ACHN (cell line): ENCODE measurements at places on chromosomes 5 and 9.

GRCh38 chr9:8856396-8857067, 1057.0 kb upstream of the DMAC1 start:
- DNase-seq, result peak; percentile 12

GRCh38 chr5:116404792-116405191, 169.8 kb downstream of the SEMA6A start:
- no peak for DNase-seq

DNA sequence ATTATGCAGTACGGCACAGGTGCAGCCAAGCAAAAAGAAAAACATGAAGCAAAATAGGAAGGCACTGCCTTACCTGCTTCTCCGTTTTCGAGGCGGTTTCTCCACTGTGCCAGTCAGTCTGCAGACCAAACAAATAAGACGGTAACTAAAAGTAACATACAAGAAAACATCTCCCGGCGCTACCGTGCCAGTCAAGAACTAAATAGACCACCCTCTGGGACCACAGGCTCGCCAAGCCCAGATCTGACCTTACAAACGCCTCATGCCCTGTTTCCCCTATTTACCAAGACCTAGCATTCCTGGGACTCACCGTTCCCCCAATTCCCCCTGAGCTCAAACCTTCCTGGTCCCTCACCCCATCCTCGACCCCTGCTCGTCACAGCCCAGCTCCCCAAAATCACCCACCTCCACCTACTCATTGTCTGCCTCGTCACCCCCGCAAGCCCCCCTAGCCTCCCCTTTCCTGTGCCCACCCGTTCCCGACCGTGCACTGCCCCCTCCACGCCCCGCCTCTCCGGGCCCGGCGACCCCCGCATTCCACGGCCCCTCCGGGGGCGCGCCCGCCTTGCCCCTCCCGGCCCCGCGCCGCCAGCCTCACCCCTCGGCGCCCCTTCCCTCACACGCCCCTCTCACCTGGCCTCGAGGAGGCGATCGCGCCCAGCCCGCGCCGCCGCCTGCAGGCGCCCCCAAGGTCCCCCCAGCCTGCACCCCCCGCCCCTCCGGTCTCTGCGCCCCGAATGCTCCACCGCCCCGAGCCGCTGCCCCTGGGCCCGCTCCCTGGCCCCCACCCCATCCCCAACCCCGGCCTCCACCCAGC, 560 bp downstream of the SCAI start:
- no peak for DNase-seq

- DNase-seq, result no peak
Measured at GRCh38 chr9:114302727-114303126, 20.2 kb upstream of the ORM1 start.

GRCh38 chr9:89096807-89097206, 81.8 kb downstream of the SHC3 start:
- no peak for DNase-seq

GRCh38 chr9:117882171-117882570, 178.0 kb downstream of the TLR4 start:
- DNase-seq, result no peak

DNA sequence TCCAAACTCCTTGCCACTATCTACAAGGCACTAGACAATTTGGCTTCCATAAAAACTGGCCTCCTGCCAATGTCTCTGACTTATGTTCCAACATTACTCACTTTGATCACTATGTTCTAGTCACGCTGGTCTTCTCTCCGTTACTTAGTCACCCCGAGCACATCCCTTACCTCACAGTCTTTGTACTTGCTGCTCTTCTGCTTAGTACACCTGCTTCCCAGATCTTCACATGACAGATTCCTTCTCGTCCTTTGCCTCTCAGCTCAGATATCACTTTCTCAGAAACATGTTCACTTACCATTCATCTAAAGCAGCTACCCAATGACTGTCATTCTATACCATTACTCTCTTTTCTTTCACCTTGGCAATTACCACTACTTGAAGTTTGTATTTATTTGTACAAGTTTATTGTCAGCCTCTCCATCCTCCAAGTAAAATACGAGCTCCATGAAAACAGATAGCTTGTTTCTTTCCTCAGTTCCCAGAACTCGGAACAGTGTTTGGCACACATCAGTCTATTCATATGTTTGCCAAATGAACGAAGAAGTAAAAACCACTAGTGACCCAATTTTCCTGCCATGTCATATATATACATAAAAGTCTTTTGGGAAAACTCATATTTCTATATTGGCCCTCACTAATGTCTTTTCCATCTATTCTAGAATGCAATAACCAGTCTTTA, 5.9 kb upstream of the SLC22A5 start:
- peak; percentile 87 for DNase-seq

GRCh38 chr5:140827704-140828361, at the start of gene PCDHA6:
Gene PCDHA6, plus strand, starts transcription at chr5:140827960. Its CDS starts 132 bp downstream, at chr5:140828092.
- DNase-seq, result no peak

GRCh38 chr5:111017731-111018130, 53.8 kb upstream of the TSLP start:
- no peak for DNase-seq

DNA sequence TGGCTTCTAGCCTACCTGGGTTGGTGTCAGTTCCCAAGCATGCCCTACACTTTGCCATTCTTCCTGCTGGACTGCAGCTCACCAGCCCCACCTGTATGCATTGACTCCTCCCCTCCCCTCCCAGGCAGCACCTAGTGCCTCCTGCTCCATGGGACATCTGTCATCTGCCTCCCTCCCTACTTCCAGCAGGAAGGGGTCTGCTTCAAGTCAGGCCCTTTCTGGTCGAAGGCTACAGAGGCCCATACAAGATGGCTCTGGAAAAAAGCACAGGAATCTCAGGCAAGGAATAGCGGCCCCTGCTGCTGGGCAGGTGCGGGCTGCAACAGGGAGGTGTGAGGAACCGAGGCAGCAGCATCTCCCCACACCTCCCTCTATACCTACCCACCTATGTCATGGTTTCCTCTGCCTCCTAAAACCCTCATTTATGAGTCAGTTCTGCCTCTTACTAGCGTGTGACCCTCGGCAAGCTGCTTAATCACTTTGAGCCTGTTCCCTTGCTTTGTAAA, 19.7 kb downstream of the WWC1 start:
- DNase-seq, result no peak

- DNase-seq, result no peak
Measured at GRCh38 chr9:130662099-130662969, 2.1 kb upstream of the PRDM12 start.

- DNase-seq, result no peak
Measured at GRCh38 chr9:18985464-18985951, 47.5 kb downstream of the SAXO1 start.

DNA sequence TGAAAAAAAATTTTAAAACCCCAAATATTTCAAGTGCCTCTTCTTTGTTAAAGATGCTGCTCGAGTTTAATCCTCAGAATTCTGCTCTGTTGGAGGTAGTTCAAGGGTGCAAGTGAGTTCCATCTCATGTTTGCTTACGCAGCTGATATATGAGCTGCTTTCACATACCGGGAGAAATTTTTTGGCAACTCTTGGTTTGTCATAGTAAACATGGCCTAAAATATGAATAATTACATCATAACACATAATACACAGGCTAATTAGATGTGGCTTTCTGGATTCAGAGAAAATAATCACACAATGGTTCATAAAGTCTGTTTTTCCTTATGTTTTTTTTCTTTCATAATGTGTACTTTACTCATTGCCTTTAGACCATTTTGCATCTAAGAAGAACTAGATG, 1134.1 kb downstream of the PTPRD start:
- DNase-seq, result no peak

GRCh38 chr9:76910861-76911260, 4.9 kb upstream of the PRUNE2 start:
- no peak for DNase-seq

DNA sequence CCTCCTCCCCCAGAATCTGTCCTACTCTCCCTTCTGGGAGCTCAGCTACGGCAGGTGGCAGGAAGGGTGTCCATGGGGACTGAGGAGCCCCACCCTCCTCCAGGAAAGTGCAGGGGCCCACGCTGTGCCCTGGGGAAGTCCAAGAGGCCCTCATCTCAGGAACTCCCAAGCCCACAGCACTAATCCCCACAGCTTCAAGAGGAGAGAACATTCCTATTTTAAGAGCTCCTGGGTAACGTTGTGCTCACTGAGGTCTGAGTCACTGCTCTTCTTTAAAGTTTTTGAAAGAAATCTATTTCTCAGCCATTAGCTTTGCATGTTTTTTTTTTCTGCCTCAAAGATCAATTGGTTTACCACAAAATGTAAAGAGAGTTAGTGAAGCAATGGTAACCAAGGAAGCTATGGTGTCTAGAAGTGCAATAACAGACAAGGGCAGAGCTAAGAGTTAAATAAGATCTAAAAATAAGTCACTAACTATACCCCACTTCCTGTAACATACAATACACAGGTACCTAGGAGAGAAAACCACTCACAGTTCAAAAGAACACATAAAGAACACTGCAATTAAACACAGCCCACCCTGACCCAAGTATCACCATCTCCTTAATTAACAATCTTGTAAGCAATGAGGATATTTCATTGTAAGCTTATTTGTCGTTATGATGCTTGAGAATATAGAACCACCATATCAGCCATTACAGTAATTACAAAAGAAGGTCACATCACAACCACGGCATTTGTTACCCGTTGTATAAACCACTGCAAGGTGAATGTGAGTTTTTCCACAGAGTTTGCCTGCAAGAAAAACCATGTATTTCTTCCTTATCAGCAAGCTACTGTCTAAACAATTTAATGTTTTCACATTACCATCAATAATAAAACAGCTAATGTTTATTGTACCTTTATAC, 382.3 kb upstream of the SLC30A5 start:
- DNase-seq, result no peak

DNA sequence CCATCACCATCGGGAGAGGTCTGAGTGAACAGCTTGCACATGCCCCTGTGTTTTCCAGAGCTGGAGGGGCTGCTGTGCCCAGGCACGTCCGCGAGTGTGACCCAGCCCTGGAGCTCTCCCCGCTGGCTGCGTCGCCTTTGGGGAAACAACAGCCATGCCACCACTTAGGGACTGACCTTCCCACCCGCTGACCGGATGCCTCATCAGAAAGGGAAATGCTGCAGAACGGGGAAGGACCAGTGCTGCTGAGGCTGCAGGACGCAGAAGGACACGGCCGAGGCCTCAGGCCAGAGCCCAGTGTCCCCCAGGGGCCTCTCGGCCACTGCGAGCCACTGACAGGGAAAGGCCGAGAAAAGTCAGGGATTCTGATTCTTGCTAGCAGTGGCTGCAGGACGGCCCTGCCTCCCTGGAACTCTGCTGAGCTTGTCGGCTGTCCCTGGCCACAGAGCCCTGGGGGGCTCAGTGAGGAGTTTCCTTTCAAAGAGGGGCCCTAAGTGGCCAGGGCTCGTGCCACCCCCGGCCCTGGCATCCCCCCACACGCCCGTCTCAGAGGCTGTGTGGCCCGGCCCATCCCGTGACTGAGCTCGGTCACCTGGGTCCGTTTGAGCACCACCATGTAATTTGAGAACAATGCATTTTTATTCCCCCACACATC, 130.8 kb downstream of the ZNF354C start:
- no peak for DNase-seq

DNA sequence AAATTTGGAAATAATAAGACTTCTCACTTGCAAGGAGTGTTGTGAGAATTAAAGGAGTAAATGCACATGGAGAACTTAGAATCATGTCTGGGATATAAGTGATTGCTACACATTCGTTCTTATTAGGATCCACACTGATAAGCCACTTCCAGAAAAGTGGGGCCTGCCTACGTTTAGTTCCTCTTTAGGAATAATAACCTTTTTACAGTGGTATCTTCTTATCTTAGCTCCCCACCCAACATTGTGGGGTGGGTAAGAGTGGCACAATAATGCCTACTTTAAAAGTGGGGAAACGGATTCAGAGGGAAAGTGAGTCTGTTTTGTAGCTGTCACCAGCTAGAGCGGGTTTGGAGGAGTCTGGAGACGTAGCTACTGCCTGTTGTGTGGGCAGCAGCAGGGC, 16.0 kb downstream of the DOCK2 start:
- DNase-seq, result no peak

DNA sequence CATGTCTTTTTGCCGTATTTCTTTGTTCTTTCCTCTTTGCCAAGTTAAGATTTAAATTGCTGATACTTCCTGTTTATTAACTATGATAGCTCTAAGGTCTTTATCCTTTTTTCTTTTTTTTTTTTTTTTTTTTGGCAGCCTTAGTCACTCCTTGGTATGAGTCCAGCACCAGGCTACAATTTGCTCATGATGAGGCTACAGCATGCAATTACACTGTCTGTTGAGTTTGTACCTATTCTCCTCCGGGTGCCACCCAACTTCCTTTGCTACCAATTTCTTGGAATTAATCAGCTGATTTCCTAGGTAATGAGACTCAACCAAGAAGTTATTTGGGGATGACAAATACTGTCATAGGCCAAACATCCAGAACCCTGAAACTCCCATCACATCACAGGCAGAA, 25.5 kb downstream of the ACTL7B start:
- no peak for DNase-seq

DNA sequence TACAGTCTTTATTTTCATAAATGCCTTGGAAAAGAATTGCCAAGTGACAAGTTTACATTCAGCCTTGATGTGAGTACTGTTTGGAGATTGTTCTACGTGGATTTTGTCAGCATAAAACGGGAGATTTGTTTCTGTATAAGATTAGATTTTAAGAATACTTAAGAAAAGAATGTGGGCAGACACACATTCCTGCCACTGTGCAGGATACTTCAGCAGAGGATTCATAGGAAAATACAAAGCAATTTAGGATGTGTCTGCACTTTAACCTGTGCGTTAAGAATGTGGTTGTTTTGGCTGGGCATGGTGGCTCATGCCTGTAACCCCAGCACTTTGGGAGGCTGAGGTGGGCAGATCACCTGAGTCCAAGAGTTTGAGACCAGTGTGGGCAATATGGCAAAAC, 37.2 kb downstream of the GPR107 start:
- no peak for DNase-seq

DNA sequence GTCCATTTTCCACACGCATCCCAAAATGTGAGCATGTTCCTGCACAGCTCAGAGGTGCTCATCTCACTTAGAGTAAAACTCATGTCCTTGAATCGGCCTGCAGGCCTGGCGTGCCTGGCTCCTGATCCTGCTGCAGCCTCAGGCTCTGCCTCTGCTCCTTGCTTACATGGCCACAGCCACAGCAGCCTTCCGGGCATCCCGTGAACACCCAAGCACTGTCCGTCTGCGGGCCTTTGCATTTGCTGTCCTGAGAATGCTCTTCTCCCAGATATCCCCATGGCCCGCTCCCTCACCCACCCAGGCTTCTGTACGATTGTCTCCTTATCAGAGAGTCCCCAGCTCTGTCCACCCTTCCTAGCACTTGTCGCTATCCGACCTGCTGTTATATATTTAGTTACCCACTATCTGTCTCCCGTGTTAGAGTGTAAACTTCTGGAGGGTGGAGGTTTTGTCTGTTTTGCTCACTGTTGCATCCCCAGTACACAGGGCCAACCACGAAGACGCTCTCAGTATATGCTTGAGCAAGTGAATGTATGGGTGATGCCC, 21.9 kb downstream of the FGF18 start:
- no peak for DNase-seq

GRCh38 chr5:172315587-172316493, 32.3 kb upstream of the UBTD2 start:
- DNase-seq, result no peak
